ENCODE measurements at places on chromosomes 13 and 19.

DNA sequence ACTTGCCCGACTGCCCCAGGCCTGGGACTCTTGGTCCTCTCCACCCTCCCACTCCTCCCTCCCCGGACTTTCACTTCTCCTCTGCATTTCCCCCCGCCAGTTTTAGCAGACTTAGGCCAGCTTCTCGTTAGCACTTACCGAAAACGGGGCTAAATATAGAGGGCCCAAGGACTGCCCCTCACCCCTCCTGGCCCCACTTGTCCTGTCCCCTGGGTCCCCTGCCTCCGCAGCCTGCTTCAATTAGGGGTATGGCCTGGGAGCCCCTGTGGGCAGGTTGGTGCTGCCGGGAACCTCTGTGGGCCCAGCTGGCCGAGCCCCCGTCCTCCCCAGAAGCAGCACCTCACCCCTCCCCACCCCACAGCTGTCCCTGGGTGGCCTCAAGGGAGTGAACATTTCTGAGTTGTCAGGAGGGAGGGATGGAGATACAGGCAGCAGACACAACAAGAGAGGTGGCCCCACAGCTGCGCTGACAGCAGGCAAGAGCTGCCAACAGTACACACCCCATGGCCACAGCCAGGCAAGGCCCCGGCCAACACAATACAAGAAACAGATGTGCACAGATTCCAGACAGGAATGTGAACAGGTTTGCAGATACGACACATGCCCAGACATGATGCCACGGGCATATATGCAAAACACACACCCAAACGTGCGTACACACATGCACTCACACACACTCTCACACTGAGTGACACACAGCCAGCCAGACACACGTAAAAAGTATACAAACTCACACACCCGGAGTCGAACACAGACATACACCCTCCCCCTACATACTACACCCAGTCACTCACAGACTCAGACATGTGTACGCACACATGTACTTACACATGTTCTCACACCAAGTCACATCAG lies 2.6 kb downstream of the POU2F2 start:
- DNase-seq = no peak

GRCh38 chr13:94236872-94237271 lies 242.6 kb downstream of the DCT start:
- no peak for DNase-seq

DNA sequence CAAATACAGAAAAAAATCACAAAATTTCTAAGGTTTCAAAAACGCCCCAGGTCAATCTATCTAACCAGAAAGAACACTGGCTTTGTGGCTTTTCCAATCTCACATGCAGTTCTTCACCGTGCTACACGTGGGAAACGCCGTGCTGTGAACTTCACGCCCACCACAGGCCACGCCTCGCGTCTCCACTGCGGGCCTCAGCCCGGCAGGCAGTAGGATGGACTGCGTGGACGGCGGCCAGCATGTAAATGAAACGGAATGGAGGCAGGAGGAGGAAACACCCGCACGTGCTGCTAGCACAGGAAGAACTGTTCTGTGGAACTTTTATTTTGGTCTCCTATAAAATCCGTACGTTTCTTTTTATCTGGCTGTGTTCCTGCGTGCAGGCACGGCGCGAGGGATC lies 23.8 kb downstream of the ZNF787 start:
- no peak for DNase-seq

GRCh38 chr13:22111152-22111783 lies 440.4 kb downstream of the FGF9 start:
- no peak for DNase-seq

- no peak for DNase-seq
These were observed 93.9 kb downstream of the NUFIP1 start for GRCh38 chr13:44895264-44895952.
